ENCODE measurements at places on chromosomes 16 and 17. TPM values are rescaled to one million over a fixed set of nuclear protein-coding genes. Genes with fewer than 3 reads are reported as not detected.

- DNase-seq, result no peak
Observed at GRCh38 chr16:66255647-66256046, 110.8 kb upstream of the CDH5 start.

DNA sequence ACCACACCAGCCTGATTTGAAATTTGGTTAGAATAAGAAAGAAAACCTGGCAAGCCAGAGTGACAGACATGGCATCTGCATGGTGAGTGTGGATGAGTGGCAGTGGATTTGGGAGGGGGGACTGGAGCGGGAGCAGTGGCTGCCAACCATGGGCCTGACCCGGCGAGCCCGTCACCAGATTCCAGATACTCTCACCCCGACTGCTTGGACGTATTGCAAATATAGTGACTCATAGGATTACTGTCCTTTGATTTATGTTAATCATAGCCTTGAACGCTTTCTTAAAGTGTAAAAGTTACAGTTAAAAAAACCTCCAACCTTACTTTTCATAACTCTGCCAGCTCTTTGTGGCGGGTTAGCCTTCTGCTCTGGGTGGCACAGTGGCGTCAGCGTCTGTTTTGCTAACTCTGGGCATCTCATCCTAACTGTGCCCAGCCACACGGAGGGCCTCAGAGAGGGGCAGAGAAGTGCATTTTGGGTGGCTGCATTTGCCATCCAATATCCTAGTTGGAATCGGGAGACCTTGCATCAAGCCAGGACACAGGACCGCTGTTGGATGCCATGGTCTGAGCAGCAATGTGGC, 26.8 kb upstream of the FOXK2 start:
- DNase-seq, result no peak

GRCh38 chr16:70674221-70675014, 11.4 kb downstream of the MTSS2 start:
- no peak for DNase-seq

DNA sequence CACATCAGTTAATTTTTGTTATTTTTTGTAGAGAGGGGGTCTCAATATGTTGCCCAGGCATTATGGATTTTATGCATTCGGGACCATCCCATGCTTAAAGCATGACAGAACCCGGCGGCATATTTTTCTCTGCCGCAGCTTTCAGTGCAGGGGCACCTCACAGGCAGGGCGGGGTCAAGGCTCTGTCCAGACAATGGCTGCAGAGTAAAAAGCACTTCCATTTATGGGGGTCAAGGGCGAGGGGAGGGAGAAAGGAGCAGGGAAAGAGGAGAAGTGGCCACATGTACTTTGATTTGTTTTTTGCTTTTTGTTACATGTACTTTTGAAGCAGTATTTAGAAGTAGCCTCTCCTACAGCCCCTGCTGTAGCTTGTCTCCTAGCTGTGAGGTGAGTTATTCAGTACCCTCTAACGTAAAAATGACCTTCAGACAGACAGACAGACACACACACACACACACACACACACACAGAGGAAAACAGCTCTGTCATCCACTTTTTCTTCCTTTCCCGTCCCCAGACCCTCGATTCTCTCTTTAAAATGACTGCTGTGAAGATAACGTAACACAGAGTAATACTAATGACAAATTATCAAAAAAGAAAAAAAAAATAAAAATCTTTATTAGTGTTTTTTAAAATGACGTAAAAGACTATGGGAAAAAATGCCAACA, 856 bp upstream of the SCPEP1 start:
- DNase-seq, result no peak

GRCh38 chr16:1431497-1432270, 806 bp downstream of the PERCC1 start:
- no peak for DNase-seq

GRCh38 chr16:66894948-66895688, 14.8 kb downstream of the PDP2 start:
- DNase-seq, result no peak

GRCh38 chr16:76535-77272, 1.3 kb upstream of the MPG start:
- no peak for DNase-seq

DNA sequence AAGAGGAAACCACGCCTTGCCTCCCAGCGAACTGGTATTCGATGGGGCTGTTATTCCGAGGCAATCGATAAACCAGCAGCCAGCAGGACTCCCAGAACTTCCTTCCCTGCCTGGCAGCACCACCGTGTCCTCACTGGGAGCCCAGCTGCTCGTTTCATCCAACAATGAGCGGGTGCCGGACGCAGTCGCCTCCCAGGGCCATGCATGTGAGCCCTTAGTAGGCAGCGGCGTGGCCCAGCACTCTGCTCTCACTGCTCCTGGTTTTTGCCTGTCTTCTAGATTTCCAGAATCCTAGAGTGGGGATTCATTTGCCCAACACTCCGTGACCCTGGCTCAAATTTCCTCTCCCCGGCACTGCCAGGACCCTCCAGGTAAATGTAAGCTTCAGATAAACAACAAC, 29.1 kb upstream of the RASD1 start:
- no peak for DNase-seq

- no peak for DNase-seq
Observed at GRCh38 chr16:56101480-56101879, 89.8 kb upstream of the GNAO1 start.

ABCA6 gene
- total RNA-seq, result 0.27 TPM

SPIRE2 gene
- total RNA-seq, result 0.54 TPM
